ENCODE measurements at places on chromosomes 2 and 18. TPM values are rescaled to one million over a fixed set of nuclear protein-coding genes. Genes with fewer than 3 reads are reported as not detected.

CYTIP gene
- 1.6 TPM for total RNA-seq

CNGA3 gene
- total RNA-seq, result 7.0 TPM

GRCh38 chr18:23756590-23757436 lies 67.6 kb downstream of the LAMA3 start:
- no peaks in the 10 kb centered on the region for H3K36me3 ChIP-seq
- no peak overlapping the region for H3K4me3 ChIP-seq
- no peaks in the 10 kb centered on the region for H3K27me3 ChIP-seq
- no peak for ATAC-seq
- H3K27ac ChIP-seq, result no peak overlapping the region

- no peaks in the 10 kb centered on the region for H3K4me1 ChIP-seq
- H3K36me3 ChIP-seq, result no peaks in the 10 kb centered on the region
- H3K4me3 ChIP-seq, result no peak overlapping the region
- no peak overlapping the region for H3K27ac ChIP-seq
- no peak for ATAC-seq
Measured at GRCh38 chr2:221178139-221178538, 394.0 kb downstream of the EPHA4 start.

GRCh38 chr2:43034921-43035320 lies 191.5 kb downstream of the ZFP36L2 start:
- no peak overlapping the region for H3K4me3 ChIP-seq
- no peaks in the 10 kb centered on the region for H3K27me3 ChIP-seq
- ATAC-seq, result no peak
- H3K27ac ChIP-seq, result no peak overlapping the region

DNA sequence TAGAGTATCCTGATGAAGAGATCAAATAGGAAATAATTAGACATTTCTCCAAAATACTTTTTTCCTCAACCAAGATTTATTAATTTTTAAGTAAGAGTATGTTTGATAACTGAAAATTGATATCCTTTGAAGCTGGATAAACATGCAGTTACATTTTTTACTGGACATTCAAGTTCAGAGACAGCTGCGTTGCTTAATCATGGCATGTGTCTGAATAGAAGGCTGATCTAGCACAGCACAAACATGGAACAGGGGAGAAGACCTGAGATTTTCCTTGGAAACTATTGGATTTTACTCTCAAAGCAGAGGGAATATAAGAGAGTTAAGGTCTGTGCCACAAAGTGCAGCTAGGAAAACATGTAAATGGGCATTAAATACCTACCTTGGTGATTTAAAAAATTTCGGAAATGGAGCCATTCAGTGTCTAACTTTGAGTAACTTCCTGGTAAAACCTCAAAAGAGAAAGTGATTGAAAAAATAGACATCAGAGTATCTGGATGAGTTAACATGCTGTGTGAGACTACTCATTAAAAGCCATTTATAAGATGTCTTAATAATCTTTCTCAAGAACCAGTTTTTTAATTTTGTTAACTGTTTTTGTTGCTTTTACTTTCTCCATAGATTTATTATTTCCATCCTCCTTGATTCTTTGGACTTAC lies 31.8 kb downstream of the CRIM1 start:
- no peaks in the 10 kb centered on the region for H3K36me3 ChIP-seq
- no peak overlapping the region for H3K27ac ChIP-seq
- H3K4me1 ChIP-seq, result peaks cover 45% of the 10 kb centered on the region
- H3K27me3 ChIP-seq, result no peaks in the 10 kb centered on the region
- H3K4me3 ChIP-seq, result no peak overlapping the region

GRCh38 chr2:184734338-184734737 lies 136.0 kb downstream of the ZNF804A start:
- H3K36me3 ChIP-seq, result no peaks in the 10 kb centered on the region
- ATAC-seq, result no peak
- no peak overlapping the region for H3K4me3 ChIP-seq
- no peaks in the 10 kb centered on the region for H3K27me3 ChIP-seq
- H3K4me1 ChIP-seq, result no peaks in the 10 kb centered on the region
- H3K27ac ChIP-seq, result no peak overlapping the region

- H3K27ac ChIP-seq, result peak overlapping the region; percentile 41
- H3K4me1 ChIP-seq, result no peaks in the 10 kb centered on the region
- H3K27me3 ChIP-seq, result no peaks in the 10 kb centered on the region
- H3K4me3 ChIP-seq, result peak overlapping the region; percentile 60
- no peak for ATAC-seq
Measured at GRCh38 chr2:216082117-216082711, 495 bp downstream of the TMEM169 start.

GRCh38 chr2:175842996-175843395 lies 159.1 kb downstream of the LNPK start:
- no peaks in the 10 kb centered on the region for H3K36me3 ChIP-seq
- H3K4me3 ChIP-seq, result no peak overlapping the region
- ATAC-seq, result no peak

DNA sequence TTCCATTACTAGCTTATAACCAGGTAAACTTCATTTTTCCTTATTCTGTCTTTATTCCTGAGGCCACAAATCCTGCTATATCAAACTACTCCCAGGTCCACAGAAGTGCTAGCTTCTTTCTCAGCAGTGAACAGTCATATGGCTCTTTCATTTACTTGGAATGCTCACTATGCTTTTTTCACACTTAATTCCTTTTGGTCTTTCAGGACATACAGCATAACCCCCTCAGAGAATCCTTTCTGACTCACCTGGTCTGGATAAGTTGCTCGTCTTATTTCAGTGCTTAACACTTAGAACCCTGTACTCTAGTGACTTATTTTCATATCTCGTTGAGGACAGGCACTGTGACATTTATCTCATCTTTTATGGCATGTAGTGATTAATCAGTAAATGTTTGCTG lies 325.0 kb upstream of the UBE2E3 start:
- no peak overlapping the region for H3K4me3 ChIP-seq
- ATAC-seq, result no peak
- H3K27ac ChIP-seq, result no peak overlapping the region
- no peaks in the 10 kb centered on the region for H3K27me3 ChIP-seq

GRCh38 chr2:120647487-120647886 lies 88.2 kb upstream of the GLI2 start:
- no peak overlapping the region for H3K27ac ChIP-seq
- H3K36me3 ChIP-seq, result no peaks in the 10 kb centered on the region
- no peaks in the 10 kb centered on the region for H3K27me3 ChIP-seq

DNA sequence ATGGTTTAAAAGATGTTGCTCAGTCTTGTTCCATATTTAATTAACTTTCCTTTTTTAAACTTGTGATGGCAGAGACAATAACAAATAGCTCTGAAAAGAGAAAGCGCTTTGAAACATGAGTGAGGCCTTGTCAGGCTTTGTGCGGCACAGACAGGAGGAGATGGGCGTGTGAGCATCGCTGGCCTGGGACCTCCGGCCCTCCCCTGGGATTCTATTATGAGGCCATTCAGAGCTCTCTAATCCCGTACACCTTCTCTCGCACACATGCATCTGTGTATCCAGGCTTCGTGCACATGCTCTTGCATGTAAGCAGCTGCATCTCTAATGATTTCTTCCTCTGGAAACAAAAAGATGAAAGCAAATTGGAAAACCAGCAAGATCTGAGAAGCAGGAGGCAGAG lies 313.7 kb downstream of the ZNF521 start:
- no peaks in the 10 kb centered on the region for H3K4me1 ChIP-seq
- peaks cover 52% of the 10 kb centered on the region for H3K27me3 ChIP-seq
- no peak overlapping the region for H3K4me3 ChIP-seq
- H3K36me3 ChIP-seq, result no peaks in the 10 kb centered on the region

- no peaks in the 10 kb centered on the region for H3K27me3 ChIP-seq
- ATAC-seq, result no peak
Measured at GRCh38 chr2:207805566-207806226, 36.0 kb upstream of the FZD5 start.

All from gastroesophageal sphincter (tissue), 4 donors.